Breast epithelium (tissue), 4 donors: ENCODE measurements at places on chromosomes 7 and 10.

GRCh38 chr10:34217524-34217923 is 597.6 kb downstream of the PARD3 start:
- no peak for DNase-seq

- DNase-seq, result no peak
These were observed 127.9 kb downstream of the CPED1 start for GRCh38 chr7:121116396-121116795.

GRCh38 chr7:155296788-155297516 is 726 bp upstream of the INSIG1 start:
- DNase-seq, result peak; percentile 40

DNA sequence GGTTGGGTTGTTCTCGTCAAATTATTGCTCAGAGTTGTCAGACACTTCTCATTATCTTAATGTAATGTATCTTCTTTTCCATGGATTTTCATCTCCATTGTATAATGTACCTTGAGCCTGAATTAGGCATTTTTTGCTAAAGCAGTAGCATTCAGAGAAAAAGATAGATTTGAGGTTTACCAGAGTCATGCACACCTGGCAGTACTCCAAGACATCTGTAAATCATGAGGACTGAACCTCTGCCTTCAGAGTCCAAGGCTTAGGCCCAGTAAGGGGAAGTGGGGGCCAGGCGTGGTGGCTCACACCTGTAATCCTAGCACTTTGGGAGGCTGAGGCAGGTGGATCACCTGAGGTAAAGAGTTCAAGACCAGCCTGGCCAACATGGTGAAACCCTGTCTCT is 624.3 kb upstream of the MBL2 start:
- DNase-seq, result no peak

DNA sequence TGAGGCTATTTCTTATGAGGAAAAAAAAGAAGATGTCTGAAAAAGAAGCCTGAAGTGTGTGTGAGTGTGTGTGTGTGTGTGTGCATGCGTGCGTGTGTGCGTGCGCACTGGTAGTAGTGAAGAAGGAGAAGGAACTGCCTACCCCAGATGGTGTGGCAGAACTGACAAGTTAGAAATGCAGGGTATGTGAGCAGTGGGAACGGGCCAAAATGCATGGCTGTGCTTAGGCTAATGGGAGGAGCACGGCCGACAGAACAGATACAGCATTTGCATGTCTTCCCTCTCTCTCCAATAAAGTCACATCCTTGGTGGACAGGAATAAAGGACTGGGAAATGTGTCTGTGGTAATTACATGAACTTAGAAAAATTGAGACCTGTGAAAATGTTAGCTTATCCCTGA is 94.3 kb downstream of the IDE start:
- DNase-seq, result no peak

GRCh38 chr10:16947069-16947468 is 129.8 kb upstream of the RSU1 start:
- no peak for DNase-seq

DNA sequence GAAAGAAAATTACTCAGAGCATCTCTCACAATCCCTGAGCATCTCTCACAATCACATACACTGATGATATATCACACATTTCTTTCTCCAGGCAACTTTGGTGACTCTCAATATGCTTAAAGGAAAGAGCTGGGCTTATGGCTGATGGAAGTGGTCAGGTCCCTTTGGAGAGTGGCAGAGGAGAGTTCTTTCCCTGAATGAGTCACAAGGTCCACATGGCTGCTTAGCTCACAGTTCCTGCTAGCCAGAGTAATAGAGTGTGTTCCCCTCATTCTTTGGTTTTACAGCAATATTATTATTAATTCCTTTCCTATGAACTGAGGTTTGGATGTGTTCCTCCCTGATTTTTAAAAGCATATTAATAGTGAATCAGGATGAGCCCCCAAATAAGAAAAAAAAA is 287.4 kb downstream of the C7orf25 start:
- no peak for DNase-seq

DNA sequence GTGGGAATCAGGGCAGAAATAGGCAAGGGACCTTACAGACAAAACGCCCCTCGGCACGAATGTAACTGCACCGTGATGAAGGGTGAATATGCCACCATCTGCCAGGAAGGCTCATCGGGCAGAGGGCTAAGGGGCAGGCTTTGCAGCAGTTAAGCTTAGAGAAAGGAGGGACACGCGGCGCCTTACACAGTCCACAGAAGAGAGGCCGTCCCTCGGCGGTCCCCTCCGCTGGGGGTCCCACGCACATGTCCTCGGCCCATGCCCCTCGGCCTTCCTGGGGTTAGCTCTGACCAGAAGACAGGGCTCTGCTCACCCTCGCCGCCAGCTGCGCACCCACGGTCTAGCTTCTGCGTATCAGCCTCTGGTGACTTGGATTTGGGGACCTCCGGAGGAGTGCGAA is 141.1 kb downstream of the DYNC2I1 start:
- DNase-seq, result no peak

DNA sequence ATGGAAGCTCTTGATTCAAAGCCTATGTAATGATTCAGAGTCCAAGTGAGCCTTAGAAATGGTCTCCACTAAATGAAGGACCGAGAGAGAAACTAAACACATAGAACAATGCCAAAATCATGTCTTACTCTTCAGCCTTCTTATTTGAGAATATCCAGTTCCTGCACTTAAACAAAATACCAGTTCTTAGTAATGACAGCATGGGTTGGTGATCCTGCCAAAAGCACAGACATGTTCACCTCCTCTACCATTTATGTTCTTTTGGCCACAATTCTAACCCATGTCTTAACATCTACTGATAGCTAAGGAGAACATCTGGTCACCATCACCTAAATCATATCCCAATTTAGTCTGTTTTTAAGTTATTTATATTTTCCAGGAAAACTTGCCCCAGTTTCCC is 239.6 kb upstream of the PTN start:
- no peak for DNase-seq
